HCEC 1CT (cell line): ENCODE measurements at places on chromosomes 13 and 19.

GRCh38 chr13:29782798-29783197 is 67.6 kb downstream of the UBL3 start:
- DNase-seq, result no peak

GRCh38 chr19:29521291-29522075 is 4.3 kb upstream of the VSTM2B start:
- DNase-seq, result no peak

DNA sequence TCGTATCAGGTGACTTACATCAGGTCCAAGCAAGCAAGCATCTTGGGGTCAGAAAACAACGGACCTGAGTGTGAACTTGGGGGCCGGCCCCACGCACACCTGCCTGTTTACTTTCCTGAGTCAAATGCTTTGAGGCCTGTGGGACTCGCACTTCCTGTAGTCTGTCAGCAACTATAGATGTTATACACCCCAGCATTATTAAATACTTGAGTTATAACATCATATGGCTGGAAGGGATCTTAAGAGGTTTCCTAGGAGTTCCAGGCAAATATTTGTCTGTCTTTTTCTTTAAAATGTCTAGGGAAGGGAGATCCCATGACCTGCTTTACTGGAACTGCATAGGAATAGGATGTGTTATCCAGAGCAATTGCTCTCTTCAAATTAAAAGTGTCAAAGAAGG is 280.6 kb downstream of the SHISA2 start:
- DNase-seq, result no peak

GRCh38 chr19:12794971-12795381 is 3.7 kb downstream of the JUNB start:
- DNase-seq, result no peak

DNA sequence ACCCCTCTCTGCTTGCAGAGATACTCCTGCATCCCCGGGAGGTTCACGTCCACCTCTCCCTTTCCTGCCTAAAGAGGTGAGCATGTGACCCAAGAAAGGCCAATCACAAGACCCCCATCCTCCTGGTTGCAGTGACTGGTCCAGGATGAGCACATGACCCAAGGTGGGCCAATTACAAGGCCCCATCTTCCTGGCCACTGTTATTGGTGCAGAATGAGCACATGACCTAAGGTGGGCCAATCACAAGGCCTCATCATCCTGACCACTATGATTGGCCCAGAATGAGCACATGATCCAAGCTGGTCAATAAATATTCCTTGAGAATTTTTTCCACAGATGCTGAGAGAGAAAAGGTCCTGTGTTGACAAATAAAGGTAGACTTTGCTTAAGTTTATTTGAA is 350.7 kb downstream of the EFNB2 start:
- DNase-seq, result no peak

DNA sequence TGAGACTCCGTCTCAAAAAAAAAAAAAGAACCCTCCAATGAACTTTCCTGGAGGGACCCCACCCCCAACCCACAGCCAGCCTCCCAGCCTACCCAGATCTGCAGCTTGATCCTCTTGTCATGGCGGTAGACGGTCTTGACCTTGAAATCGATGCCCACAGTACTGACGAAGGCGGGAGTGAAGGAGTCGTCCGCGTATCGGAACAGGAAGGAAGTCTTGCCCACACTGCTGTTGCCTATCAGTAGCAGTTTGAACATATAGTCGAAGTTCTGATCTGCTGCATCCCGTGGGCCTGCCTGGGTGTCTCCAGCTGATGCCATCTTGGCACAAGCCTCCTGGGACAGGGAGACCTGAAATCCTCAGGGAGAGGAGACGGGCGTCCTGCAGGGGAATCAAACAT is 2.4 kb downstream of the RAB3D start:
- DNase-seq, result no peak

- DNase-seq, result no peak
These were observed 2428.4 kb downstream of the PCDH9 start for GRCh38 chr13:64801768-64802167.

GRCh38 chr13:113813749-113814434 is 50.0 kb downstream of the GAS6 start:
- no peak for DNase-seq

GRCh38 chr13:54185101-54185500 is 1156.5 kb downstream of the OLFM4 start:
- no peak for DNase-seq

DNA sequence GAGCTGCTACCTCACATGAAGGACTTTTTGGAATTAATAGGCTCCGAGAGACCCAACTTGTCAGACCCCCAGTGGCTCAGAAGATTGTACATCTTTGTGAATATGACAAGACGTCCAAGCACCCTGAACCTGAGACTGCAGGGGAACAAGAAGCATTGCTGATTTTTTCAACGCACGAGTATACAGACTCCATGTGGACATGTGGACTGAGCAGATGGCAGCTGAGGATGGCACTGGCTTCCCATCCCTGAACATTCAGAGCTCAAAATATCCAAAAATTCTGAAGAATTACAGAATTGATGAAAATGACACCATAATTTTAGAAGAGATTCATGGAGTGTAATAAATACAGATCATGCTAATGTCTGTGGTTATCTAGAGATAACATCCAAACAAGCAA is 254.1 kb downstream of the MZT1 start:
- no peak for DNase-seq

- DNase-seq, result no peak
These were observed 22.4 kb downstream of the VAV1 start for GRCh38 chr19:6794686-6795431.

DNA sequence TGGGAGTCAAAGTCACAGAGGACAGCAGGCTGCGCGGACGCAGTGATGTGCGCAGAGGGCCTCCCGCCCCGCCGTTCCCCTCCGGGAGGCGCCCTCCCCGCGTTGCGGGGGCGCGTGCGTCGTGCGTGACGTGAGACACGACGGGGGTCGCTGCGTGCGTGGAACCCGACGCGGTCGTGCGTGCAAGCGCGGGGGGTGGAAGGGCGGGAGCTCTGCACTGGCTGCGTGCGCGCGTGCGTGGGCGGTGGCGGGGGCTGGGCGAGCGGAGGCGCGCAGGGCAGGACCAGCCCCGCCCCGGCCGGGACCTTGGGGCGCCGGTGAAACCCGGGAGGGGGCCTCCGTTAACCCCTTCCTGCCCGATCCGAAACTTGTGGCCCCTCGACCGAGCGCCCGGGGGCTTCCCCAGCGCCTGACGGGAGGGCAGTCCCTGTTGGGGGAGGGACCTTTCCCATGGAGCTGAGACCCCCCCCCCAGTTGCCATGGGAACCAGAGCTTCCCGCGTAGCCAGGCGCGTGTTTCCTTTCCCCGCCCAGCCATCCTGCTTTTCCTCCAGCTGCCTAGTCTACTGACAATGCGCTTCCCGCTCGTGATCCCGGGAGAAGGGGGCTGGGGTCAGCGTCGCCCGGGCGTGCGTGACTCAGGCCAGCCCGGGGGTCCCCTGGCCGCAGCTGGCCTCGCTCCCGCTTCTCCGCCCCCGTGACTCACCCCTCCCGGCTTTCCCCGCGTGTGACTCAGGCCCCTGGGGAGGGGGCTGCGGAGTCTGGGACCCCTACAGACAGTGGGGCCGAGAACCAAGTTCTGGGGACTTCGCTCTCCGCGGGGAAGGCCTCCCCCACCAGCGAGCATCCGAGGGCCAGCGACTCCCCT is 7.3 kb upstream of the HOOK2 start:
- peak; percentile 63 for DNase-seq

GRCh38 chr19:4267101-4267900 is 11.8 kb upstream of the SHD start:
- peak; percentile 65 for DNase-seq

DNA sequence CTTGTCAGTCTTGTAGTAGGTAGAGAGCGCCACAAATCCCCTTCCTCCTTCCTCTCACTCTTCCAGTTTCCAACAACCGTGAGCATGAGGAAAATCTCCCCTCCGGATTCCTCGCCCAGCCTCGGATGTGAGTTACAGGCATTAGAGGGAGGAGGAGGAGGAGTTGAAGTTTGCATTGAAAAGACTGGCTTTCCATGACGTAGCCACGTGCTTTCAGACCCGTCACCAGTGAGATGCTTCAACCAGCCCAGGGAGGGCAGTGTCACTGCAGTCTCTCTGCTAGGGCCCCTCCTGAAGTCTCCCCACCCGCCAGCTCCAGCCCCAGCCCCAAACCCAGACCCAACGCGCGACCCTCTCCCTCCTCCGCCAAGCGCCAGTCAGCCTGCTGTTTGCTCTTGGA is 442 bp upstream of the FGF14 start:
- peak; percentile 77 for DNase-seq

DNA sequence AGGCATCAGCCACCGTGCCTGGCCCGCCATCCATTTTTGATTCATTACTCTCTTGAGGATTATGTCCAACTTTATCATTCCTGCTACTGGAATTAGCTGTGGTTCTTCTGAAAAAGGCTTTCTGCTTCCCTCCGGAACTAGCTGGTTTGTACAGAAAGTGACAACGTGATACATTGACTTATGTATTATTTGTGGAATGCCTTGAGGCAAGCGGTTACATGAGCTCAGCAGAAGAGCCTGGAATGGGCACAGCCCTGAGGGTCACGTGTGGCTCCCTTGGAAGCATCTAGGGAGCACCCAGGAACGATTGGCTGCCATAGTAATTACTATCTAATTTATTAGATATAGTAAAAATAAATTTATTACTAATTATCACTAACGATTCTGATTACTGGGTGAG is 14.4 kb upstream of the RETN start:
- DNase-seq, result no peak

DNA sequence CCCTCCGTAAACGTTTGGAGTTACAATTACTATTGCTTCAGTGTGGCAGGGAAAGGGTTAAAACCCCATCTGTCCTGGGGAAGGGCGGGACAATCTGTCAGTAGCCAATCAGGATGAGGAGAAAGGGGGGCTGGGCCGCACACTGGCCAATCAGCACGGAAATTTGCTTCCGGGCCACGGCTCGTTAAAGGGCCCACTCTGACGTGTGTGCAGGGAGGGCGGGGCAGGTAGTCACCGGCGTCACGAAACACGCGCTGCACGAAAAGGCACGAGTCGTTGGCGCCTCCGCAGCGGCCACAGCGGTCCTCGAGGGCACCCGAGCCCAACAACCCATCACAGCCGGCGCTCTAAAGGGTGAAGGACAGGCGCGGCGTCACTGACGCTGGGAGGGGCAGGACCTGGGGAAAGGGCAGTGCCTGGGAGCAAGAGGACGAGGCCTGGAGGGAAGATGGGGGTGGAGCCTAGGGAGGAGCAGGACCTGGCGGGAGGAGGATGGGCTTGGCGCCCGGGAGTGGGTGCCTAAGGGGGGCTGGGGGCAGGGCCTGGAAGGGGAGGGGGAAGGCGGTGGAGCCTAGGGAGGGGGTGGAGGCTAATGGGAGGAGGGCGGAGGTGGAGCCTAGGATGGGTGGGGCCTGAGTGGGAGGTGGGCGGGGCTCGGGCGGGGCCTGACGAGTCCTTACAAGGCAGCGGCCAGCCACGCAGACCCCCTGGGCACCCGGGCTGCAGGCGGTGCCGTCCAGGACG is 4.9 kb downstream of the ADAMTSL5 start:
- peak; percentile 90 for DNase-seq

DNA sequence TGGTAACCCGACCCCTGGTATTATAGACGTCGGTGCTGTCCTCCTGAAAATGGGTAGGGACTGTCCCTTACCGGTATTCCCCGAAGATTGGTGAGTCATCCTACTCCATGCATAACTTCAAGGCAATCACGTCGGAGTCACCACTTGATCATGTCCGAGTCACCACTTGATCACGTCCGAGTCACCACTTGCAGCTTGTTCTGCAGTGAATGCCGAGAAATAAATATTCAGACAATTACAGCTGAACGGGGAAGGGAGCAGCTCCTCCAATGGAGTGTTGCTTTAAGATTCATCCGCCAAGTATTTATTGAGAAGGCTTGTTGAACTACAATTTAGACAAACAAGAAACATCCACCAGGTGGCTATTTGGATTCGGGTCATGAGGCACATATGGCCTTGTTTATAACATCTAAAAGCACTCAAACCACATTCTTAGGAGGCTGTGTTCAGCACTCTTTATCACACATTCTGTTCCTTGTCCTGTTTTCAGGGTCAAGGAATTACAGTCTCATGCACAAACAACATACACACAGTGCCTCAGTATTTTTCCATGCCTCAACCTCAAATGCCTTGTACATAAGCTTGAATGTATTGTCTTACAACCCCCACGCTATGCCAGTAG is 43.1 kb downstream of the ZNF726 start:
- DNase-seq, result peak; percentile 81

GRCh38 chr13:27140060-27140459 is 31.6 kb downstream of the USP12 start:
- DNase-seq, result no peak

GRCh38 chr13:95153647-95154412 is 147.4 kb downstream of the ABCC4 start:
- peak; percentile 69 for DNase-seq

DNA sequence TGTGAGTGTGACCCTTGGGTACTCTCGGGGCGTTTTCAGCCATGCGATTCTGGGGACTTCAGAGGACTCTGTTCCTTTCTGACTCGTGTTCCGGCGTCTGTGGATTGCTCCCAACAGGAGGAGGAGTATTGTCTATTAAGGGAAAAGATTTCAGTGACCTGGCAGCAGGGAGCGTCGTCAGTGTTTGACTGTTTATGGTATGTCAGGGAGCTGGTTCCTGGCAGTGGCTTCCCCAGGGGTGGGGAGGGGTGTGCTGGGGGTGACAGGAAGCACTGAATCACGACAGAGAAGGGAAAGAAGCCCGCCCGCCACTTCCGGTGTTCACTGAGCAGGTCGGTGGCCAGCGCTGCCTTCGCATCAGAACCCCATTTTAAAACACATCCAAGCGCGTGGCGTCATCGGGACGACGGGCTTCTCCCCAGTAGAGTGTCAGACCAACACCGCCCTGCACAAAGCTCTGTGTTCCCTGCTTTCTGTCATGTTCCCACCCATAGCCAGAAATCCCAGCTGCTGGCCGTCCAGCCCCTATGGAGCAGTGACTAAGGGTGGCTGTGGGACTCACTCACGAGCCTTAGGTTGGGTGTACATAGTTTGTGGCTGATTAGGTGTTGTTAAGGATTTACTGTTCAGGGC is 33.8 kb downstream of the COL4A2 start:
- peak; percentile 89 for DNase-seq

DNA sequence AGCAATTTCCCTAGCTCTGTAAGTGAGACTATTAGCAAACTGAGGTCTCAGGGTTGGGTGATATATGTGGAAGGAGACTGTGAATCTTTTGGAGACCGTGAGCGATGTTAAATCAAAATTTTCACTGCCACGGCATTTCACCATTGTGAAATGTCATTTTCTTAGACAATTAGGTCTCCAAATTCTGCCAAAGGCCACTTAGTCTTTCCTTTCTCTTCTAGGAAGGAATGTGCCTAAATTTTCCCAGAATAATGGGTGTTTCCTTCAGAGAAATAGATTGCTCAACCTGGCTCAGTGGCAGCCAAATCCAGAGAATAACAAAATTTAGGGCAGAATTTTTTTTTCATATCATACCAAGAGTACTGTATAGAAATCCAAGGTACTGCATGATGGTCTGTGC is 64.5 kb upstream of the SCEL start:
- no peak for DNase-seq

DNA sequence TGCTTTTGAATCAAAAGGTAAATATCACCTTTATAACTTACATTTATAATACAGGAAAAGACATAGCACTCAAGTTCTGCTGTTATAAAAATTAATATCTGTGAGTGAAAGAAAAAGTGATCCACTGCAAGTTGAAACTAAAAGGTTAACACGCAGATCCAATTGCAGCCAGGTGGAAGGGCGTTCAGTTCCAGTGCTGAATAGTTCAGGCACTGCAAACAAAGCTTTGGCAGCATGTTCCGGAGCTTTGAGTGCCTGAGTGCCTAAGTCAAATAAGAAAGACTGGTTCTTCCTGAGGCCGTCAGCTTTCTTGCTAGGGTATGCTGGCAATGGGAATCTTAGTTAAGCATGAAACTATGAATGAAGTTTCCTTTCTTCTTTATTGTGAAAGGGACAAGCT is 200.3 kb downstream of the LMO7 start:
- no peak for DNase-seq
